ENCODE measurements at places on chromosomes 5 and 9.

DNA sequence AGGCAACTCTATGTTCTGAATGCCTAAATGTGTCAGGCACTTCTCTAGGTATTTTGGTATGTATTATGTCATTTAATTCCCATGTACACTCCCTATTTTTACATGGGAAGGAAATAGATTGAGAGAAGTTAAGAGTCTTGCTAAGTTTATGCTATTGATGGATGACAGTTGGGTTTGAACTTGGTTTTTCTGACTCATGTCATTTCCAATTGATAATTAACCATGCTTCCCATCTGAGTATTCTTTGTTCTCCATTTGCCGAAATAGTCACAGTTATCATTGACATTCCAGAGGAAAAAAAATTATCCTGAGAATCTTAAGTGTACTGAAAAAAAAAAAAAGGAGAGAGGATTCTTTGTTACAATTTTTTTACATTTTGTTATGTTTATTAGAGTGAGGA lies 23.1 kb upstream of the DMRTA1 start:
- DNase-seq, result no peak

- DNase-seq, result no peak
These were observed 80.7 kb downstream of the GRIA1 start for GRCh38 chr5:153571162-153571561.

- no peak for DNase-seq
These were observed 3.0 kb downstream of the HACD4 start for GRCh38 chr9:21028466-21028865.

DNA sequence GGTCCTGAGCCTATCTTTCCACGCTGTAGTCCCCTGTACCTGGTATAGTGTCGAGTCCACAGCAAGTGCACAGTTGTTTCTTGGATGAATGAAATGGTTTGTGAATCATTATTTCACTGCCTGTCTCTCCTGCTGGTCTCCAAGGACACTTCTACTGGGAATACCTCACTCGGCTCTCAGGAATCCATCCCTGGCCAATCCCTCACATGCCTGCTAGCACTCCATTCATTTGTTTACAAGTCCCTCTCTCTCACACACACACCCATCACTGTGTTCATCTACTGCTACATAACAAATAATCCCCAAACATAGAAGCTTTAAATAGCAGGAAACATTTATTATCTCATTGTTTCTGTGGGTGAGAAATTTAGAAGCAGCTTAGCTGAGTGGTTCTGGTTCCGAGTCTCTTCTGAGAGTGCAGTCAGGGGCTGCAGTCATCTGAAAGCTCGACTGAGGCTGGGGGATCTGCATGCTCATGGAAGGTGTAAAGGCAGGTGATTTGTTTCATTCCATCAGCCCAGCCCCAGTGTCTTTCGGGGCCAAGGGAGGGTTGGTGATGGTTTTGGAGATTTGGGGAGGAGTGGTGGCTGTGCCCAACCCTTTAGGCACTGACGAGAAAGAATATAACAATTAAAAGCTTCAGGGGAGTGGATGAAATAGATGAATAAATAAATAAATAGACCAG lies 132.7 kb upstream of the IER5L start:
- no peak for DNase-seq

GRCh38 chr9:107919263-107919662 lies 429.7 kb upstream of the KLF4 start:
- DNase-seq, result no peak
